Right hindlimb (tissue), 1 donor: ENCODE measurements at places on chromosomes 3 and 15.

DNA sequence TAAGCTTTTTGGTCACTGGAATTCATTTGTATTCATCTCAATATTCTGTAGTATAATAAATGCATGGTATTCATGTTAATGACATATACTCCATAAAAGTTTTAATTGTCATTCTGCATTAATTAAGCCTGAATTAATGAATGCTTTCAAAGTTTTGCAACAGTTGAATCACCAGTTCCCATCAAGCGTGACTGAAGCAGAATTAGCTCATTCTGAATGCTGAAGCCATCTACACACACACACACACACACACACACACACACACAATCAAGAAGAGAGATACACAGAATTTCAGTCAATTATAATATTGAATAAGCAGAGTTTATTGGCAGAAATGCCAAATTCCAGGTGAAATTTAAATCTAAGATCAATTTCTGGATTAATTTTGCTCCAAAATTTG is 252.1 kb upstream of the KCNMB2 start:
- no peak for DNase-seq

GRCh38 chr3:42839616-42840015 is 30.4 kb downstream of the ACKR2 start:
- DNase-seq: peak; percentile 35

- DNase-seq: no peak
Measured at GRCh38 chr3:127289706-127290575, 2.1 kb upstream of the PRR20G start.

DNA sequence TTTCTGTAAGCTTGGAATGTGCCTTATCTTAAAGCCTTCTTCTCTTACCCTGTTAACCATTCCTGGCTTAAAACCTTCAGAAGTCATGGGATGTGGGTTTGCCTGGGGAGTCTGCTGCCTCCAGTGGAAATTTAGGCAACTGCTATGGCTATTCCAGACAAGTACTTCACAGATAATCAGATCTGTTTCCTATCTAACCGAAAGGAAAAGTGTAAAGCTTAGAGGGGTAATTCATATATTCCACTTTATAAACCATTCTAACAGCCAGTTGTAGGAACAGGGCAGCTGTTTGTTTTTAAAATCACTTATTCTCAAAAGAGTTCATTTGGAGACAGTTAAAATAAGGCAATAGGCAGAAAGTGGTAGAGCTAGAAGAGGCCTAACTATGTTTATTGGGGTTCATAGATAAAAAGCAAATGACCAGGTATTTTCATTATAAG is 219.9 kb downstream of the TCF12 start:
- DNase-seq: peak; percentile 31

GRCh38 chr3:150739200-150739863 is 23.6 kb downstream of the SIAH2 start:
- no peak for DNase-seq

DNA sequence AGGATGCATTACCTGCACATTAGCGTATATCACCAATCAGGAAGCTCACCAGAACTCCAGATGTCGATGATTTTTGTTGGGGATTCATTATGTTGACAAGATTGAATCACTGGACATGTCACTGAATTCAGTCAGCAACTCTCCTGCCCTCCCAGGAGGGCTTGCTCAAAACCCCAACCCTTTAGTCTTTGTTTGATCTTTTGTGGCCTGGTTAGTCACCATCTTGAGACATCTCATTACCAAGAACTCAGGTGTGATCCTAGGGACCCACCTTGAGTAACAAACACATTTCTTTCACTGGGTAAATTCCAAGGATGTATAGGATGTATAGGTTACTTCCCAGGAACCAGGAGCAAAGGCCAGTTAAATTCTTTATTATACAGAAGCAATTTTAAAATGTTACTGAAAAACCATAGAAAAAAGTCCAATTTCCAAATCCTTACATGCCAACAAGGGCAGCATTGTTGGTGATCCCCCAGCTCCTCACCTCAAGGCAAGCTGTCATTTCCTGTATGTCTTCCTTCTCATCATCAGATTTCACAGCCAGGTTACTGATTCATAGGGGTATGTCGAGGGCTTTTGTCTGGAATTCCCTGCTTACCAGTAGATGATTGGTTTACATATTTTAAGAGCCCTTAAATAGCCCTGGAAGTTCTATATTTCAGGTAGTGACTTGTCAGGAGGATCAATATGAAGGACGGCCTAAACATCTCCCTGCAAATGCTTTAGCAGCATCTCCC is 11.7 kb downstream of the SNRPN start:
- no peak for DNase-seq

- no peak for DNase-seq
Measured at GRCh38 chr3:40557575-40558161, 32.9 kb downstream of the ZNF621 start.

DNA sequence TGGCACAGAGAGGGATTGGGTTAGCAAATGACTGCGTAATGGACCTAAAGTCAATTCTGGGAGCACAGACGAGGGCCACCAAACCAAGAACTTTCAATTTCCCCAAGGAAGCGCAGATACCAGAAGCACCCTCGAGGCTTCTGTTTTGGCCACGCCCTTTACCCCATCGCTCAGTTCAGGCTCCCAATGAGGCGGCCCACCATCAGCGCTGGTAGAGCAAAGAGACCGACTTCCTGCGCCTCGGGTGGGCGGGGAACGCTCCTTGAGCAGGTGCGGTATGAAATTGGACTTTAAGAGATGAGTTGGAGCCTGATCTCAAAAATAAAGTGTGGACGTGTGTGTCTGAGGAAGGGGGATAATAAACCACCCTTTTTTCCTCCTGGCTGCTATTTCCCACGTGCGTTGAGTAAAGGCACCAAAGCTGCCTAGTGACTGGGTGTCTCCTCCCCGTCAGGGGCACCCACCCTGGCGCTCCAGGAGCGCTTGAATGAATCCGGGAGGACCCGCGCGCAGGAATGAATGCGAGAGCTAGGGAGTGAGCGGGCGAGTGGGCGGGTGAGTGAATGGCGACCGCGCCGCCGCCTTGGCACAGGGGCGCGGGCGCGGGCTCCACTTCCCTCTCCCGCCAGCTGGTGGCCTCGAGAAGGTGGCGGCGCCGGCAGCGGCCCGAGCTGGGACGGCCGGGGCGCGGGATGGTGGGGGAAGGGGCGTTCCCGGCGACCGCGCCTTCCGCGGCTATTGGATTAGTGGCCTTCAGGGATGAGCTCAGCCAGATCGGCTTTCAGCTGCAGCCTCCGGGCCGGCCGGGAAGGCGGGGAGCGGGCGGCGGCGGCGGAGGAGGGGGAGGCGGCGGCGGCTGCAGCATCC is at the start of gene SPSB4:
Gene SPSB4, plus strand, starts transcription at position 772 of the 867 bp plus-strand sequence. CDS start 14,758 bp downstream, outside the sequence.
- peak; percentile 93 for DNase-seq
